ENCODE measurements at places on chromosomes 2 and 18.

DNA sequence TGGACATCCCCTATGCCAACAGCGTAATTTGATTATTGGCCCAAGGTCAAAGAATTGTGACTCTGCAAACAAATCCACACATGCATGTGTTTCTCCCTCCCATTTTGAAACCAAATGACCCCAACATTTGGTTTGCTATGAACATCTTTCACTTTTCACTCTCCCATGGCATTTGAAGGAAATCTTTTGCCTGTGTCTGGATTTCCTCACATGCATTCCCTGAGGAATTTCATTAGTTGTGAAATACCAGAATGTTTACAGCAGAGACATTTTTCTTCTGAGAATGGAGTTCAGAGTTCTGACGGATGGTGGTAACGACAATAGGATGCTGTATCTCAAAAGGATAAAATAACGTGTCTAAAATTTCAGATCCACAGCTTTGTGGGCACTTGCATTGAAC, 60.3 kb upstream of the LMAN1 start:
- DNase-seq = no peak

- no peak for DNase-seq
Measured at GRCh38 chr2:100627330-100628300, 64.8 kb downstream of the PDCL3 start.

- DNase-seq = peak; percentile 21
Measured at GRCh38 chr18:62187543-62188510, 772 bp downstream of the RELCH start.

DNA sequence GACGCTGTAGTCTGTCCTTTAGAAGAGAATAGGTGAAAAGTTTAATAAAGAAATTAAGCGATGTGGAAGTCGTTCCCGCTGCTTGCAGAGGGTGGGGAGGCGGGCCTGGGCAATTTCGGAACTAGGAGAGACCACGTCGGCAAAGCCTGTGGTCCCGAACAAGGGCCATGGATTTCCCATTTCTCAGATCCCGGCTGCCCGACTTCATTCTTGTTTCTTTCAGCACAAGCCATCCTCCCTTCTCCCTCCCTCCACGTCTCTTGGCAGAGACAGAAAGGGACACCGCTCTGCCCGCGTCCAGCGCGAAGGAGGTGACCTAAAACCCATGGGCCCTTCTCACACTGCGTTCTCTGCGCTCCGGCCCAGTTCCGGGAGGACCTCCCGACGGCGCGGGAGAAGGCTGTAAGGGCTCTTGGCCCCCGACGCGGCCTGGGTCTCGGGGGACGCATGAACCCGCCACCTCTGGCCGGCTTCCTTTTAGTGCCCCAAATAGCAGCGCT, 2.2 kb upstream of the BCL2L11 start:
- no peak for DNase-seq

DNA sequence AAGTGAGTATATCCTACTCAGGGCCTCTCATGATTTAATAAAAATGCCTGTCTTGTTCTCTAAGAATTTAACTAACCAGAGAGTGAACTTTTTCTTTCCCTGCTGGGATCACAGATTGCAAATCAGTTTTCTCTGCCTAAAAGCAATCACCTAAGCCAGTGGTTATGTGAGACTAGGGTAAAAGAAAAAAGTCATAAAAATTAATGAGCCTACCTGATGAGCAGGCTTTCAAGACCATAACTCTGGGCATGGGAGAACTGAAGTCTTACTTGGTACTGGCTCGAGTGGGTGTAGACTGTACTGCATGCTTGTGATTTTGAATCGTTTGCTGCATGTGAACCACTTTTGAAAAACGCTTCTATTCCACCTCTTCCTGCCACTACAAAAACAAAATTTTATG, 1677.0 kb upstream of the LRRTM1 start:
- no peak for DNase-seq

DNA sequence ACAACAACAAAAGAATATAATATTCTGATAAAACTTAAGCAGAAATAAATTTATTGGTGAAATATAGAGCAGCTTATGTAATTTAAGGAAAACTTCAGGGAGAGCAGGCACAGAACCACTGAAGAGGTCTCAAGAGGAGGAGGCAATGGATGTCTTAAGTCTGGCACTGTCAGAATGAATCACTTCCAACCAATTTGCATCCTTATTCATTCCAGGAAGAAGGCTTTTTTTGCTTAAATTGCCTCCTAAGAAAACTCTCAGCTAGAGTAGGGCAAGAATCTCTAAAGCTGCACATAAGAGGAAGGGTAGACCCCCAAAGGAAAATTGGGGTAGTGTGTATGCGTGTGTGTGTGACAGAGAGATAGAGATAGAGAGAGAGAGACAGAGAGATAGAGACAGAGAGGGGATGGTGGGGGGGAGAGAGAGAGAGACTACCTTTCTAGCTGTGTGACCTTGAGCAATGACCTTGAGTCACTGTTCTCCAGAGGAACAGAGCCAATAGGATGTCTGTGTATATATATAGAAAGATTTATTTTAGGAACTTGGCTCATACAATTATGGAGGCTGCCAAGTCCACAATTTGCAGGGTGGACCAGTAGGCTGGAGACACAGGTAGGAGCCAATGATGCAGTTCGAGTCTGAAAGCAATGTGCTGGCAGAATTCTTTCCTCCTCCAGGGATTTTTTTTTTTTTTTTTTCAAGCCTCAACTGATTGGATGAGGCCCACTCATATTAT, 96.4 kb upstream of the LINC00305 start:
- DNase-seq = no peak
